ENCODE measurements at places on chromosomes 16 and 17.

- no peak for DNase-seq
Measured at GRCh38 chr17:66954632-66955031, 9.9 kb upstream of the CACNG4 start.

DNA sequence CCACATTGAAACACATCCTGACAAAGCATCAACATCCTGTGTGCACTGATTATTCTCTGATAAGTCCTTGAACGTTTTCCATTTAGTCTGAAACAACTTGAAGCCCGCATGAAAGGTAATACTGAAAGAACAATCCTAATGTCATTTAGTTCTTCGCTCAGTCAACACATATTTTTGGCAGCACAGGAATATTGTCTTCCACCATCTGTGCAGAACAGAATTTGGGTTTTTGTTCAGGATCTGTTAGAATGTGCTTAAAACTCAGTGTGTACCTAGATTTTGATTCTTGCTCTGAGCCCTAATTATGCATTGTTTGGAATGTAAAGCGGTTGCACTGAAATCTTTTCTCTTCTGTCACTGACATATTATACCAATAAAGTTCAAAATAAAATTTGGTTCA lies 1036.6 kb downstream of the CDH11 start:
- DNase-seq: no peak

DNA sequence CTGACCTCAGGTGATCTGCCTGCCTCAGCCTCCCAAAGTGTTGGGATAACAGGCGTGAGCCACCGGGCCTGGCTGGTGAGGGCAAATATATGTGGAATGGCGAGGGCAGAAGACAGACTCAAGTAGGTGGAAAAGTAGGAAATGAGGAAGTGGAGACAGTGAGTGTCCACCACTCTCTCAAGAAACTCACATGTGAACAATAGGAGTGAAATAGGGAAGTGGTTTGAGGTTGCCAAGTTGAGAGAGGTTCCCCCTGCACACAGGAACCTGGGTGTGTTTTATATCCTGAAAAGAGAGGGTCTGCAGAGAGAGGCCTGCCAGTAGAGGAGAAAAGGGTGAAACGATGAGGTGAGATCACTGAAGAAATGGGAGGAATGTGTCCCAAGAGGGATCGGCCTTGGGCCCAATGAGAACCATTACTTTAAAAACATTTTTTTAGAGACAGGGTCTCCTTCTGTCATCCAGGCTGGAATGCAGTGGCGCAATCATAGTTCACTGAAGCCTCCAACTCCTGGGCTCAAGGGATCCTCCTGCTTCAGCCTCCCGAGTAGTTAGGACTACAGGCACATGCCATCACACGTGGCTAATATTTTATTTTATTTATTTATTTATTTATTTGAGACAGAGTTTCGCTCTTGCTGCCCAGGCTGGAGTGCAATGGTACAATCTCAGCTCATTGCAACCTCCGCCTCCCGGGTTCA lies 17.1 kb upstream of the CORO1A start:
- DNase-seq: no peak

- no peak for DNase-seq
Measured at GRCh38 chr17:21019976-21020586, 22.7 kb downstream of the USP22 start.

DNA sequence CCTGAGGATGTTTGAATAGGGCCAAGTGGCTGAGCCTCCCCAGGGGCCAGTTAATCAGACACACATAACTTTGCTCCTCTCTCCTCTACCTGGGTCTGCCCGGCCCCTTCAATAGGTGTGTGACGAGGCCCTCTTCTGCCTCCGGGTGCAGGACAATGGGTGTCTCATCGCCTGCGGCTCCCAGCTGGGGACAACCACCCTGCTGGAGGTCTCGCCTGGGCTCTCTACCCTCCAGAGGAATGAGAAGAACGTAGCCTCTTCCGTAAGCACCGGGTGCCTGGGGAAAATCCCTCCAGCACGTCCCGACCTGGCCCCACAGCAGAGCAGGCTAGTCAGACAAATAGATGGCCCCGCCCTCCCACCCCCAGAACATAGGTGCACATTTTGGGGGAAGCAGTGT lies 16.1 kb upstream of the KIF19 start:
- DNase-seq: no peak

DNA sequence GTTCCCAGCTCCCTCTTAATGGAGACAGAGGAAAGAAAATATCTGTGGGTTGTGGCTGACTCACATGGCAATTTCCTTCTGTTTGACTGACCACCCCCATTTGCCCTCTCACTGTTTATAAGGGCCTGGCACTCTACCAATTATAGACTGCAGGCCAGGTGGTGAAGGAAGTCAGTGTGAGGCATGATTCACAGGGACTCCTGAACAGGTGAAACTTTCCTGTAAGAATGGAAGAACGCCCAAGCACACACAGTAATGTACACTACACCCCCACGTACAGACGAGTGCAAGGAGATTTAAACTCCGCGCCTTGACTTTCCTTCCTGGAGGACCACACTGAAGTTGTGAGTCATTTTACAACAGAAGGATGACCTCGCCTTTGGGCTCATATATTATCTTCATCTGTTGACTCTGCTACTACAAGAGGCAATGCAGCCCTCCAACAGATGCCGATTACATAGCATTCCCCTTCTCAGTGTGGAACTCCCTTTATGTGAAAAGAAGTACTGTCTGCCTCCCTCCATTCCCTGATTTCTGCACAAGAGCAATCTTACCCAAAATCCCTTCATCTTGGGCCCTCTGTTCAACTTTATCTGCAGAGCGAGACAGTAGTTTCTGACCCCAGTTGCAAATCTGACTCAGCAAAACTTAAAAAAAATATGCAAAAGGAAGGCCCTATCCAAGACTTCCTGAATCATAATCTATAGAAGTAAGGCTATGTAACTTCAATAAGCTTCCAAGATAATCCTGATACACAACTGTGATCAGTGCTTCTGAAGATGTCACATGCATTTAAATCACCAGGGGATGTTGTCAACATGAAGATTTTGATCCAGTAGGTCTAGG lies 163.6 kb downstream of the SHISA6 start:
- DNase-seq: no peak

- DNase-seq: no peak
Measured at GRCh38 chr16:50667497-50668367, 13.4 kb downstream of the SNX20 start.

- DNase-seq: peak; percentile 41
Measured at GRCh38 chr16:4935241-4935855, 1.6 kb downstream of the PPL start.

GRCh38 chr16:11255737-11256660 lies at the start of gene SOCS1:
Gene SOCS1, minus strand, starts transcription at chr16:11256204. Its CDS starts 726 bp downstream, at chr16:11255478.
- peak; percentile 98 for DNase-seq

DNA sequence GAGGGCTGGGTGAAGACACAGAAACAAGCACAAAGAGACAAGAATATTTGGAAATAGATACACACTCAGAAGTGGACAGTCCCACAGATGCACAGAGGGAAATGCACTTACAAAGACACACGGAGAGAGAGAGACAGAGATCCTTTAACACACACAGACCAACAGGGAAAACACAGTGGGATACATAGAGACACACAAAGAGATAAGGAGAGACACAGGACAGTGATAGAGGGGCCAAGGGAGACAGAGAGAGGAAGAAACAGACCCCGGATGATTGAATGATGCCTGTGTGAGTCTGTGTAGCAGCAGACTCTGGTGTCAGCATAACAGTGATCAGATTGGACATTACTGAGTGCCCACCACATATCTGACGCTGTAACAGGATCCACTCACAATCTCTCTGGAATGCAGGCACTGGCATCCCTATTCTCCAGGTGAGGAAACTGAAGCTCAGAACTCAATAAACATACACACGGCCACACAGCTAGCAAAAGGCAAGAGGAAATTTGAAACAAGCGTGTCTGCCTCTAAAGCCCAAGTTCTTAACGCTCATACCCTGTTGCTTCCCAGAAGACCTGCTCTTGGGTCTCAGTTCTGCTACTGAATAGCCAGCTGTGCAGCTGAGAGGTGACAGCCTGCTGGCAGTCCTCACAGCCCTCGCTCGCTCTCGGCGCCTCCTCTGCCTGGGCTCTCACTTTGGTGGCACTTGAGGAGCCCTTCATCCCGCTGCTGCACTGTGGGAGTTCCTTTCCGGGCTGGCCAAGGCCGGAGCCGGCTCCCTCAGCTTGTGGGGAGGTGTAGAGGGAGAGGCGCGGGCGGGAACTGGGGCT lies 186.3 kb upstream of the NLRP1 start:
- no peak for DNase-seq

DNA sequence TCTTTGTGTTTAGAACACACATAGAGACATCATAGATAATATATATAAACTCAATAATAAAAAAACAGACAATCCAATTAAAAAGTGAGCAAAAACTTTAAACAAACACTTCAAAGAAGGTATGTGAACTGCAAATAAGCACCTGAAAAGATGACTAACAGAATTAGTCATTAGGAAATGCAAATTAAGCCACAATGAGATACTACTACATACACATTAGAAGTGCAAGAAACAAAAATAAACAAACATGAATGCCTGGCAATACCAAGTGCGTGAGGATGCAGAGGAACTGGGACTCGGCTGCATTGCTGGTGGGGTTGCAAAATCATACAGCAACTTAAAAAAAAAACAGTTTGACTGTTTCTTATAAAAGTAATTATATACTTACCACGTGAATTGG lies 799.0 kb downstream of the KCNJ2 start:
- DNase-seq: no peak

- no peak for DNase-seq
Measured at GRCh38 chr16:69535123-69536050, 30.4 kb upstream of the NFAT5 start.

DNA sequence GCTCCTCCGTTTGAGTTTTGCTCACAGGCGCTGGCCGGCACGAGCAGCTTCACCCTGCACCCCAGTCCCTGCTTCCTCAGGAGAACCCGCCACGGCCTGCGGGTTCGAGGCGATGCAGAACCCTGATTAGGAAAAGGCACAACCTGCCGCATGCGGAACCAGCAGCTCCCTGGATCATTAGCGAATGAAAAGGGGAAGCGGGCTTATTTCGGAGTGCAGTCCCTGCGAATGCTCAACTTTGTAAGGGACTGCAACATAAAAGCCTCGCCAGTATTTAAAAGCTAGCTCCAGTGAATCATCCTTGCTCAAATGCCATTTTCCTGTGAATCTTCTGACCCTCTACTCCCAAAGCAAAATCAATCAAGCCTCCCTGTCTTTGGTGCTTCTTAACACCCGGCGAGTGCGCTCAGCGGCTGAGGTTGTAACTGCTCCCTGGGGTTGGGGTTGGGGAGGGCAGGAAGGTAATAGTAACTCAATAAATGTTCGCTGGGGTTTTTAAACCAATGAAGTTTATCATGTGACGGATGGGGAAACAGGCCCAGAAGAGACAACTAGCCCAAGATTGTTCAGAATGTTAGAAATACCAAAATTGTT lies 678 bp upstream of the AKAP10 start:
- no peak for DNase-seq

GRCh38 chr16:2952679-2953078 lies 11.4 kb upstream of the KREMEN2 start:
- no peak for DNase-seq

DNA sequence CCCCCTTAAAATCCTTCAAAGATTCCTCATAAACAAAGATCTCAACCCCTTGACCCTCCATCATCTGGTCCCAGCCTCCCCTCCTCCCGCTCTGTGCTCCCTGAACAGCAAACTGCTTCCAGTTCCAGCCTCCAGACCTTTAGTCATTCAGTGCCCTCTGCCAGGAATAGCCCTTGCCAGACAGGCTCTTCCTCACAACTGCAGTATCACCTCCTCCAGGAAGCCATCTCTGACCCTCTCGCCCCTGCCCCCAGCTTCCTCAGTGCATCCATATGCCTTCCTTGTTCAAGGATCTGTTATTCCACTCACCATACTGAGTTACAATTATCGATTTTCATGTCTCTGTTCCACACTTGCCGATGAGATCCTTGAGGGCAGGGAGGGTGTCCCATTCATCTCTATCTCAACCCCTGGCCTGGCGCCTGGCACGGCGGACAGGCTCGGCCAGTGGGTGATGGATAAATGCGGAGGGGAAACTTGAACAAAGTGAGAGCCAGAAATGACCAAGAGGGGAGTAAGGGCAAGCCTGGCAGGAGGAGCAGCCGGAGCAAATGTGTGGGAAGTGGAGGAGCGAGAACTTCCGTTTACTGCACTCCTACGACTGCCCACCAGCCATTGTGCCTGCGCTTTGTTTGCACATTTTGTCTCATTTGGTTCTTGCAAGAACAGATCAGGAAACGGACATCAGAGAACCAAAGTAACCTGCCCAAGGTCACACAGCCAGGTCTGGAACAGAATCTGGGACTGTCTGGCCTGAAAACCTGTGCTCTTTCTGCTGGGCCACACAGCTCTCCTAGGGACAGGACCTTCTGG lies 2.0 kb upstream of the NXPH3 start:
- DNase-seq: no peak

DNA sequence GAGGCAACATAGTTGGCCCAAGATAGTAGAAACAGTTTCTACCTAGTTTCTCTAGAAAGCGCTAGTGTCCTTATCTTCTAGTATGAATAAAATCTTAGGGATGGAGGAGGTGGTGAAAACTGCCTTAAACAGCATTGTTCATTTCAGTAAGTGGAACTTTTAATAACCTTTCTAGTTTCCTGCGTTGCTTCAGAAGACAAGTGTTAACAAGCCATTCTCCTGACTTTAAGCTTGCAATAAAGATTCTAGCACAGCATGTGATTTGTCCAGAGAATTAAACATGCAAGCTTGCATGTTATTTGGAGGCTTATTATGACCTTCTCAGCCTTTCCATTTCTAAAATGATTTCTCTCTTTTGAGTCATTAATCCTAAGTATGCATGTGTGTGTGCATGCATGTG lies 72.3 kb downstream of the TANGO6 start:
- no peak for DNase-seq

DNA sequence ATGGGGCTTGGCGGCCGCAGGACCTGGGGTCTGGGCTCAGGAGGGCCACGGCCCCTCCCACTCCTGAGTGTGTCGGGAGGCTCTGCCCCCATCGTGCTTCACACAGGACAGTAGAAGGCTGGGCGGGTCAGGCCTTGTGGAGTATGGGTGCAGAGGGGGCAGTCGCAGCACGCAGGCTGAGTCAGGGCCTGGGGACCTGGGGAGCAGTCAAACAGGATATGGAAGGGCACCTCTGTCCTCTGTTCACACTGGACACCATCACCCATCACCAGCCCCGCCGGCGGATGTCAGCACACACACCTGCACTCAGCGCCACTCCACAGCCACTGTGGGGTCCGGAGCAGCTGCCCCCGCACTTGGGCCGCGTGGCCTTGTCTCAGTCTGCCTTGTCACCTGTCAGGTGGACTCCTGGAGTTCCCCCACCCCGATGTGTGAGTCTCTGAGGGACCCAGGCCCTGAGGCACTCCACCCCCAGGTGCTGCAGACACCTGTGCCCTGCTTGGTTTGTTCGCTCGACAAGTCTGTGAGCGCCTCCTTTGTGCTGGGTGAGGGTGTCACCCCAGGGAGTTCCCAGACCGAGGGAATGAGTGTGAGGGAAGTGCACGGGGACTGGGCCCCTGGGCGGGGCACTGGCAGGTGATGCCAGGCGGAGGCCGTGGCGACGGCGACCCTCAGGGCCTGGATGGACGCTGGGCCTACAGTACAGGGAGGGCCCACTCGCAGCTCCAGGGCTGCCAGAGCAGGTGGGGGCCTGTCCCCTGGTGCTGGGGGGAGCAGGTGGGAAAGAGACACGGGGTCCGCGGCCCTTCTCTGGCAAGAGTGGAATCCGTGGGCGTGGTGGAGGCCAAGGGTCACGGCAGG lies 31.7 kb downstream of the ZFPM1 start:
- no peak for DNase-seq

Measured in T1000 (cell line).